ENCODE measurements at places on chromosomes 5 and 9. TPM values are rescaled to one million over a fixed set of nuclear protein-coding genes. Genes with fewer than 3 reads are reported as not detected.

The IFNB1 gene
- not detected for total RNA-seq

The SLC44A1 gene
- 2.9 TPM for total RNA-seq

The CBY3 gene
- 0.63 TPM for total RNA-seq

The CORO2A gene
- total RNA-seq, result 0.92 TPM

The SPINK7 gene
- total RNA-seq, result not detected

The DOCK2 gene
- total RNA-seq, result 215 TPM

The SMIM33 gene
- total RNA-seq, result 0.37 TPM

The CATSPER3 gene
- 0.64 TPM for total RNA-seq

The HEMGN gene
- 0.54 TPM for total RNA-seq

The TMCO6 gene
- total RNA-seq, result 41.9 TPM

The HIGD2A gene
- 96.4 TPM for total RNA-seq

DNA sequence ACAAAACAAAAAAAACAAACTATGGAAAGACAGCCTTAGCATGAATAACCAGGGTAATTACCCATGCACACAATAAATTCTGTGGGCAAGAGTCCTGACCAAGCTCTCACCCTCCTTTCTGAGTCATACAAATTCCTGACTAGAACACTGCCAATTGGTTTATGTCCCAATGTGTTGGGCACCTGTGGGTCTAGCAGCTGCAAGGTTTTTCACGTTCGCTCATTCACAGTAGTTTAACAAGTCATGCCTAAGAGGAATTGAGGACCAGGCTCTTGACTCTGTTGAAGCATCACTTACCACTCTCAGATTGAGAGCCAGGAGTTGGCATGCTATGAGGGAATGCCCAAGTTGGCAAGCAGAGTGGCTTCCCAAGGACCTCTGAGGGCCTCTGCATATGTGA is 205.5 kb upstream of the SLC24A2 start:
- H3K27ac ChIP-seq, result peak overlapping the region; percentile 52
- H3K4me1 ChIP-seq, result peaks cover 65% of the 10 kb centered on the region
- H3K36me3 ChIP-seq, result peaks cover 17% of the 10 kb centered on the region
- H3K27me3 ChIP-seq, result no peaks in the 10 kb centered on the region

GRCh38 chr5:4927097-4927496 is 213.0 kb upstream of the ADAMTS16 start:
- no peaks in the 10 kb centered on the region for H3K4me1 ChIP-seq
- no peak for DNase-seq
- H3K27ac ChIP-seq, result no peak overlapping the region
- H3K4me3 ChIP-seq, result no peak overlapping the region
- H3K36me3 ChIP-seq, result no peaks in the 10 kb centered on the region
- no peaks in the 10 kb centered on the region for H3K27me3 ChIP-seq

DNA sequence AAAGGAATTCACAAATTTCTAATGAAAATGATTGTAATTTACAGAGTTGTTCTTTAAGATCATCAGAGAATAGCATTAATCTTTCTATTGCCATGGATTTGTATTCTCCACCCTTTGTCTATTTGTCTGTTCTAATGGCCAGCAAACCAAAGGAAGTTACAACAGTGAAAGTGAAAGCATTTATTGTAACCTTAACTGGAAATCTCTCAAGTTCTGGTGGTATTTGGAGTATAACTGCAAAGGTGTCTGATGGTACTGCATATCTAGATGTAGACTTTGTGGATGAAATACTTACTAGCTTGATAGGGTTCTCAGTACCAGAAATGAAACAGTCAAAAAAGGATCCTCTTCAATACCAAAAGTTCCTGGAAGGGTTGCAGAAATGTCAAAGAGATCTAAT is 21.7 kb downstream of the RMI1 start:
- peaks cover 17% of the 10 kb centered on the region for H3K4me1 ChIP-seq
- no peak overlapping the region for H3K27ac ChIP-seq
- peaks cover 31% of the 10 kb centered on the region for H3K36me3 ChIP-seq
- no peak for DNase-seq

DNA sequence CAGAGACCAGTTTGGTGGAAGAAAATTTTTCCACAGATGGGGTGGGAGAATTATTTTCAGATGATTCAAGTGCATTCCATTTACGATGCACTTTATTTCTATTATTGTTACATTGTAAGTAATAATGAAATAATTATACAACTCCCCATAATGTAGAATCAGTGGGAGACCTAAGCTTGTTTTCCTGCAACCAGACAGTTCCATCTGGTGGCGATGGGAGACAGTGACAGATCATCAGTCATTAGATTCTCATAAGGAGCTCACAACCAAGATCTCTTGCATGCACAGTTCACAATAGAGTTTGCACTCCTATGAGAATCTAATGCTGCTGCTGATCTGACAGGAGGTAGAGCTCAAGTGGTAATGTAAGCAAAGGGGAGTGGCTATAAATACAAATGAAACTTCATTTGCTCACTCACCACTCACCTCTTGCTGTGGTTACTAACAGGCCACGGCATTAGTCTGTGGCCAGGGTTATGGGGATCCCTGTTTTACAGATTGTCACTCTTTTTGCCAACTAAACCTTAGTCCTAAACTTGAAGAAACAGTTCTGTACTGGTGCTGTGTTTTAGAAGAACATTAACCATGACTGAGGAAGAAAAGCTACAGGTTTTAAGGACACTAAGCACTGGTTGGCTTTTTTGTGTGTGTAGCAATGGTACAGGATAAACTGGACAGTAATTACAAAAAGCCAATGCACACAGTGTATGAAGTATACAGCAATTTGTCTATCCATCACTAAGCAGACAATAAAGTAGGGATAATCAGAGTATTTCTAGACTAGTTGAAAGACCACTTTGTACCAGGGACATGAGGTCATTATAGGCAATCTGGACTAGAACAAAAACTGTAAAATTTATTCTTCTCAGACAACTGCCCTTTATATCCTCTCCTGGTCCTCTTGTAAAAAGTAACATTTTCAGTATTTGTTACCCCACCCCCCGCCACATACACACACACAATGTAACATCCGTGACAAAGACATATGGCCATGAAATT is 9.9 kb downstream of the TMEM232 start:
- no peak overlapping the region for H3K27ac ChIP-seq
- peaks cover 13% of the 10 kb centered on the region for H3K27me3 ChIP-seq
- DNase-seq, result no peak
- H3K4me1 ChIP-seq, result no peaks in the 10 kb centered on the region
- no peaks in the 10 kb centered on the region for H3K36me3 ChIP-seq
- no peak overlapping the region for H3K4me3 ChIP-seq

DNA sequence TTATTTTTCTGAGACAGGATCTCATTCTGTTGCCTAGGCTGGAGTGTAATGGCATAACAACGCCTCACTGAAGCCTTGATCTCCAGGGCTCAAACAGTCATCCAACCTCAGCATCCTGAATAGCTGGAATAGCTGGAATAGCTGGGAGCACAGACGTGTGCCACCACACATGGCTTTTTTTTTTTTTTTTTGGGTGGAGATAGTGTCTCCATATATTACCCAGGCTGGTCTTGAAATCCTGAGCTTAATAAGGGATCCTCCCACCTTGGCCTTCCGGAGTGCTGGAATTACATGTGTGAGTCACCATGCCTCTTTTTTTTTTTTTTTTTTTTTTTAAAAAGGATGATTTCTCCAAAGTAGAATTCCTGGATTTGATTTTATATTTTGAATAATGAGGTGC is 60.7 kb downstream of the NSD1 start:
- peaks cover 36% of the 10 kb centered on the region for H3K36me3 ChIP-seq
- no peak overlapping the region for H3K27ac ChIP-seq
- H3K4me1 ChIP-seq, result peaks cover 14% of the 10 kb centered on the region
- H3K4me3 ChIP-seq, result no peak overlapping the region
- no peaks in the 10 kb centered on the region for H3K27me3 ChIP-seq

DNA sequence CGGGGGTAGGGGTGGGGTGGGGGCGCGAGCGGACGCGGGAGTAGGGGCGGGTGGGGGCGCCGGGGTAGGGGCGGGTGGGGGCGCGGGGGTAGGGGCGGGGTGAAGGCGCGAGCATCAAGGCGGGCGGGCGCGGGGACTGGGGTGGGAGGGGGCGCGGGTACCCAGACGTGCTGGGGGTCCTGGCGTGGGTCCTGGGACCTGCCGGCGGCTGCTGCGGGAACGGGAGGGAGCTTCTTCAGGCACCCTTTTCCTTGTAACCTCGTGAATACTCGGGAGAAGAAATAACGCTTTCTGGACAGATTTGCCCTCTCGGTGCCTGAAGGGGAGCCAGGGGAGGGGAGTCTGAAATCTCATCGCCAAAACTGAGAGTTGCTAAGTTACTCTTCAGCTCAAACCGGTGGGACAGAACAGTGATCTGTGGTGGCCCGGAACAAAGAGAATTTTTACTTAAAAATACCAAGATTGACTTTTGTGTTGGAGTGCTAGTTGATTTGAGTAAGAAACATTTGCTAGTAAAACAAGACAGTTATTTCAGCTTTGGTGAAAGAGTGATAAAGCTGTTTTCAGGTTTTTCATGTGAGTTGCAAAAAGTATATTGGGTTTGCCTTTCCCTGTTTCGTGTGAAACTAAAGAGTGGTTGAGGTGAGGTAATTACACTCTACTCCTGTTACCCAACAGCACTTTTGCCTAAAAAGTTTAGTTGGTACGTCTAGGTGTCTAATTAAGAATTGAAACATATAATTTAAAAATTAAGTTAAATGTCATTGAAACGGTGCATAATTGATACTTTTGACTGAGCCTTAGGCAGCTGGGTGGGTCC is 643 bp downstream of the PLEKHG4B start:
- no peak overlapping the region for H3K27ac ChIP-seq
- H3K4me3 ChIP-seq, result no peak overlapping the region
- H3K36me3 ChIP-seq, result no peaks in the 10 kb centered on the region
- DNase-seq, result no peak
- peaks cover 46% of the 10 kb centered on the region for H3K27me3 ChIP-seq
- peaks cover 3% of the 10 kb centered on the region for H3K4me1 ChIP-seq

- no peak for DNase-seq
- no peak overlapping the region for H3K27ac ChIP-seq
Observed at GRCh38 chr5:109411627-109412026, 1.9 kb upstream of the PJA2 start.

- H3K27ac ChIP-seq, result no peak overlapping the region
- peaks cover 22% of the 10 kb centered on the region for H3K4me1 ChIP-seq
Observed at GRCh38 chr9:93112864-93113389, 16.9 kb downstream of the CARD19 start.

DNA sequence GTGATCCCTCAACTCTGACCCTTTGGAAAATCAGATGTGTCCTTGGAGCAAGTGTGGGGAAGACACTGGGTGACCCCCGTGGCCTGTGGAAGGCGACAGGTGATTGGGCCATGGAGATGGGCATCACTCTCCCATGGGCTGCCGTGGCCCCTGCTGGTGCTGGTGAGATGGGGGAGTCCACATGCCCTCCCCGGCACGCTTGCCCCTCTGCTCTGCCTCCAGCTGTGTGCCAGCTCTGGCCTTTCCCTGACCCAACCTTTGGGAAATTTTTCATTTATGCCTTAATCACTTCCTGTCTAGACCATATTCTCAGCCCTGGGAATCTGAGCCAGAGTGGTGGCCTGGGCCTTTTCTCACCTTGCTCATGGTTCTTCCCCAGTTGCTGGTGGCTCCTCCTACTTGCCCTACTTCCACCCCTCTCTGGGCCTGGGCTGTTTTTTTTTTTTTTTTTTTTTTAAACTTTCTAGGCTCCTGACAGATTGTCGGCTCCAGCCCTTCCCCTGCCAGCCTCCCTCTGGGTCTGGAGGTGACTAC is 56.6 kb downstream of the RGS3 start:
- DNase-seq, result peak; percentile 76
- no peaks in the 10 kb centered on the region for H3K27me3 ChIP-seq
- peaks cover 76% of the 10 kb centered on the region for H3K4me1 ChIP-seq
- peak overlapping the region; percentile 89 for H3K4me3 ChIP-seq
- peaks cover 59% of the 10 kb centered on the region for H3K36me3 ChIP-seq

GRCh38 chr5:82544004-82544403 is 265.9 kb upstream of the RPS23 start:
- DNase-seq, result no peak
- H3K4me3 ChIP-seq, result no peak overlapping the region
- no peak overlapping the region for H3K27ac ChIP-seq
- H3K4me1 ChIP-seq, result no peaks in the 10 kb centered on the region
- no peaks in the 10 kb centered on the region for H3K36me3 ChIP-seq

- peaks cover 31% of the 10 kb centered on the region for H3K27me3 ChIP-seq
- no peaks in the 10 kb centered on the region for H3K36me3 ChIP-seq
- no peak overlapping the region for H3K4me3 ChIP-seq
- no peak for DNase-seq
Observed at GRCh38 chr5:68330574-68330973, 115.0 kb downstream of the PIK3R1 start.

DNA sequence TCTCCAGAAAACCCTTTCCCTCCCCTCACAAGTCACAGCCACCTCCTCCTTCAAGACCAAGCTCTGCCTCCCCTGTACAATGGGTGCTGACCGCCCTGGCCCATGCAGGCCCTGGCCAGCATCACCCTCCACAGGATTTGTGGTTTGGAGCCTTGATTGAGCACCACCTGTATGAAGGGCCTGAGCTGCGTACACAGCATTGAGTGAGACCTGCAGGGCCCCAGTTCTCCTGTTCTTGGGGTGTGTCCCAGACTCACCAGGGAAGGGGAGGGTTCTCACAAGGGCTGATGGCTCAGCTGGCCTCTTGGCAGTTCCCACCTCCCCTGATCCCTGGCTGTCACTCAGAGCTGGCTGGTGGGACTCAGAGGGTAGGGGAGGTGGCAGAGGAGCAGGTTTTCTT is 63.7 kb upstream of the IER5L start:
- H3K36me3 ChIP-seq, result no peaks in the 10 kb centered on the region
- H3K27me3 ChIP-seq, result peaks cover 1% of the 10 kb centered on the region
- no peak overlapping the region for H3K27ac ChIP-seq
- H3K4me3 ChIP-seq, result no peak overlapping the region

- no peak overlapping the region for H3K27ac ChIP-seq
- H3K4me3 ChIP-seq, result no peak overlapping the region
- H3K27me3 ChIP-seq, result peaks cover 58% of the 10 kb centered on the region
- no peaks in the 10 kb centered on the region for H3K36me3 ChIP-seq
Observed at GRCh38 chr5:169615561-169615960, 21.5 kb upstream of the DOCK2 start.

- DNase-seq, result no peak
- no peak overlapping the region for H3K4me3 ChIP-seq
- H3K27me3 ChIP-seq, result peaks cover 13% of the 10 kb centered on the region
Observed at GRCh38 chr5:88486431-88486830, 217.8 kb upstream of the TMEM161B start.

DNA sequence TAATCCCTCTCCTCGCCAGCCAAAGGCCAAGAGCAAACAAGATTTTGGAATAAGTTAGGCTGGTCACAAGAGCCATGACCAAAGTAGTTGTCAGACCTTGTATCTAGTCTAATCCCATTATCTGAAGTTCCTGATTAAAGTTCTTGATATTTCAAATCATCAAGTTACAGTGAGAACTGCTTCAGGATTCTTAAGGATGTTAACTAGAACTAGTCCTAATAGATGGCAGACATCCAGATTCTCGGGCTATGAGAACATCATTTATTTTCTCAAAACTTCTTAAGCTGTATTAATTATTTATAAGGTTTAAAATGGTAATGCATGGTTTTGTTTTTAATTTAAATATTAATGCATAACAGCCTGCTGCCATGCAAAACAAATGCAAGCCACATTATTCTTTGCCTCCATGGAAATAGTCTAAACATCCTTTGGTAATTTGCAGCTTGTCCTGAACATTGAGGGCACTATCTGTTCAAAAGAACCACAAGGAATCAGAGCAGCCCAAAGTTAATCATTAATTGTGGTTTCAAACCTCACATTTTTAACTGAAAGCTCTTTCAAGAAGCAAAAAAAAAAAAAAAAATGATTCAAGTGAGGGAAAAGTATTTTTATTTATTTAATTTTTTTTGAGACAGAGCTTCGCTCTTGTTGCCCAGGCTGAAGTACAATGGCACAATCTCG is 95.1 kb downstream of the TTC39B start:
- H3K4me1 ChIP-seq, result peaks cover 17% of the 10 kb centered on the region
- no peak for DNase-seq
- no peak overlapping the region for H3K27ac ChIP-seq
- no peaks in the 10 kb centered on the region for H3K27me3 ChIP-seq
- H3K36me3 ChIP-seq, result peaks cover 36% of the 10 kb centered on the region
- H3K4me3 ChIP-seq, result no peak overlapping the region
